ENCODE measurements at places on chromosomes 6 and 20. TPM values are rescaled to one million over a fixed set of nuclear protein-coding genes. Genes with fewer than 3 reads are reported as not detected.

The CCN5 gene
- total RNA-seq = 14.3 TPM

The PGBD1 gene
- total RNA-seq = 0.95 TPM

The OPN5 gene
- total RNA-seq = not detected

The TBXT gene
- not detected for total RNA-seq

The SPATA2 gene
- 19.8 TPM for total RNA-seq

The CCN6 gene
- total RNA-seq = not detected

The PAX1 gene
- total RNA-seq = not detected

The PRRT1 gene
- total RNA-seq = 3.1 TPM

The NRSN1 gene
- total RNA-seq = not detected

The TGM3 gene
- total RNA-seq = not detected

The TBX18 gene
- total RNA-seq = not detected

The SLC17A3 gene
- total RNA-seq = not detected

The HLA-DMB gene
- 59.4 TPM for total RNA-seq

The ALDH8A1 gene
- total RNA-seq = 0.57 TPM

The TNNC2 gene
- 3.5 TPM for total RNA-seq

The BEND6 gene
- not detected for total RNA-seq

The SLC26A8 gene
- 1.7 TPM for total RNA-seq

The BPIFB1 gene
- total RNA-seq = not detected

The PLCB1 gene
- 28.1 TPM for total RNA-seq

The RAD21L1 gene
- not detected for total RNA-seq
